ENCODE measurements at places on chromosomes 7 and 10.

- no peak for DNase-seq
Measured at GRCh38 chr10:83945982-83946718, 193.2 kb upstream of the GHITM start.

DNA sequence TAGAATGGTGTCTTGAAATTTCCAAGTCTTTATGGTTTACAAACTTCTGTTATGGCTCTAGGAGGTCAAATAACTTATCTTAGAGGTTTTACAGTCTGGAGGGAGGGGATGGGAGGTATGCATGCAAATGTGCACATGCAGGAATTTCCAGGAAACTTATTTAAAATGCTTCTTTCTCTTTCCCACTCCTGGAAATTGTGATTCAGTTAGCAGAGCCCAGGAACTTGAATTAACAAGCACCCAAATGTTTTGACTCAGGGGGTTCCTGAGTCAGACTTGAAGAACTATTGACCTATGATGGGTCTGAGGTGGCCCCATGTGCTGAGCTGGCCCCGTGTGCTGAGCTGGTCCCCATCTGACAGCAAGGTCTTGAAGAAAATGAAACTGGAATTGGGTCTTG lies 669.4 kb downstream of the INHBA start:
- no peak for DNase-seq

- no peak for DNase-seq
Measured at GRCh38 chr10:72086466-72087391, 1.6 kb downstream of the SPOCK2 start.

DNA sequence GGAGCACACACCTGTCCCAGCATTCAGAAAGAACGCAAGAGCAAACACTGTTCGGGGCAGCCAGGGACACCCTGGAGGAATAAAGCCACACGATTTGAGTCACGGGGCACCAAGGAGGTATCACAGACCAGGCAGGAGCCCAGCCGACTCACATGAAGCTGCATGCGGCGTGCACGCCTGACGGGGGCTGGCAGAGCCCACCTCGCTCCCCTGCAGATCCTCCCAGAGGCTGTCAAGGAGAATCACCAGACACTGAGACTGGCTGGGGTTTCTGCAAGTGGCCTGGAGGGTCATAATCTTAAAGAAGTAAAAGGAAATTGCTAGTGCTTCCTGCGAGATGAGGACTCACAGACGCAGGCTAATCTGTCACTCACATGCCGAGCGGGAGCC lies 61.6 kb downstream of the TCERG1L start:
- DNase-seq: no peak

GRCh38 chr10:80484243-80484642 lies 30.1 kb downstream of the TSPAN14 start:
- no peak for DNase-seq

GRCh38 chr7:82443547-82444219 lies at the start of gene CACNA2D1:
TSS of gene CACNA2D1 (minus strand) at chr7:82443777.
- peak; percentile 83 for DNase-seq

- DNase-seq: no peak
Measured at GRCh38 chr10:132809232-132810140, 23.5 kb upstream of the NKX6-2 start.

GRCh38 chr7:4244635-4245034 lies 437.5 kb upstream of the FOXK1 start:
- DNase-seq: no peak

GRCh38 chr7:130364451-130364850 lies 15.8 kb upstream of the CPA1 start:
- no peak for DNase-seq

DNA sequence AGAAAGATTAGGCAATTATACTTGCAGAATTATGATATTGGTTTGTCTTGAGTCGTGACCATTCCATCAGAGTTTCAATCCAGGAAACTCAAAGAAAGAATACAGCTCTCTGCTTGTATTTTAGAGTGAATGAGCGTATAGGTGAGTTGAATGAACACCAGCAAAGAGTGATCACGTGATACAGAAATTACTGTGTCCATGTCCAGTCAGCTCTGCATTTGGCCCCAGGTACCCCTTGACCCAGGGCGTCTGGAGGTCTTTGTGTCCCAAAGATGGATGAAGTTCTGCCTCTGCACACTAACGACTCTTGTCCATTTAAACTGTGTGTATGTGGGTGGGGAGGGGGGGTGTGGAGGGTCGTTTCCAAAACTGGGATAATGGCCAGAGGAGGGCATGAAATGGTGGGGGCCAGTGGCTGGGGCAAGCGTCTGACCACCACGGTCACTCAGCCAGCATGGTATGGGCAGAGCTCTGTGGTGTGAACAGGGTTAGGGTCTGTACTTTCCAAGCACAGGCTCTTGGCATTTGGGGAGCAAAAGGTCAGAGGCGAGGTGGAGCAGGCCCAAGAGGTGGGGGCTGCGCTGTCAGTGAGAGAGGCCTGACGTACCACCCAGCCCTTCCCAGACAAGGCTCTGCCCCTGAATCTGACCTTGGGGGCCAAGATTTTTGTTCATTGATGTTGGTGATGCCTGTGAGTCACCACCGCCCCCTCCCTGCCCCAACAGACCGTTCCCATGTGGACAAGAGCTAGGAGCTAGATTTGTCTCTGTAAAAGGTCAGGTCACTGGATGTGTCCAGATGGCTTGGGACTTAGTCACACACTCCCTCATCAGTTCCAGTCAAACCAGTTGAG lies 1.4 kb downstream of the PTPRE start:
- DNase-seq: no peak

Data from AG09319 (cell line).